Activated T-cell treated with anti-CD3 and anti-CD28 coated beads for 4 hours (primary cell): ENCODE measurements at places on chromosomes 5 and 9.

DNA sequence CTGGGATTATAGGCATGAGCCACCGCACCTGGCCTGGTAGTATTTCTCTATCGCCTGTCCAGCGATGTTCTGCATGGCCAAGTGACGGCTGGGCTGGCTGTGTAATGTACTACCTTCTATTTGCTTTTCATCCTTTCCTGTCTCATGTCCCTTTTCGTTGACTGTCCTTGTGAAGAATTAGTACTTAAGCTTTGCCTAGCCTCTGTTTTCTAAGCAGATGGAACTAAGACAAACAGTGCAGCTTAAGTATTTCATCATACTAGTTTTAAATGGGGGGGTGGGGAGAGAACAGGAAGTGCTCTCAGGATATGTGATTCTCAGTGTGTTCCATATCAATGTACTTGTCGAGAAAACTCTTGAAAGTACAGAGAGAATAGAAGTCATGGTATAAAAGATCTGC, 31.7 kb upstream of the CCL21 start:
- no peak for DNase-seq

- DNase-seq = no peak
Observed at GRCh38 chr5:5071554-5071953, 68.6 kb upstream of the ADAMTS16 start.

DNA sequence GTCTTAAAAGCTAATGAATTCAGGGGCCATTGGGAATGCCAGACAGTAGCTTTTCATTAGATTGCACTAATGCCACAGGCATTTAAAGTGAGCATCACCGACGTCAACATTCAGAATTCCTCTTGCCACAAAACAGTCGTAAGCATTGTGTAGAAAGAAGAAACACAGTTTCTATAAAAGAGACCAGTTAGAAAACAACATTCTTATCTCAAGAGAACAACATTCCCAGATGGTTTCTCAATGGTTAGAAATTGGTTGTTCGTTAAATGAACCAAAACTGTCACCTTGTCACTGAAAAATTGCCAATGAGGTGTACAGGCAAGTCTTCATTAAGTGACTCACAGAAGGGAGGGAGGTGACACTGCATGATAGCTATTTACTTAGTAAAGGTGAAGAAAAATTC, 401.6 kb upstream of the PRR16 start:
- DNase-seq = no peak

GRCh38 chr5:17189381-17190036, 27.9 kb upstream of the BASP1 start:
- peak; percentile 41 for DNase-seq

- DNase-seq = no peak
Observed at GRCh38 chr9:19386502-19387044, 6.5 kb upstream of the RPS6 start.

GRCh38 chr5:84275609-84276008, 109.1 kb downstream of the EDIL3 start:
- DNase-seq = no peak

GRCh38 chr9:113237026-113237425, 15.7 kb downstream of the SLC31A1 start:
- DNase-seq = no peak
